ENCODE measurements at places on chromosomes 5 and 9.

- DNase-seq, result no peak
Observed at GRCh38 chr5:57292336-57292735, 118.5 kb downstream of the GPBP1 start.

- DNase-seq, result no peak
Observed at GRCh38 chr5:37918424-37918823, 78.6 kb upstream of the GDNF start.

- no peak for DNase-seq
Observed at GRCh38 chr9:105114318-105114717, 130.1 kb upstream of the SLC44A1 start.

- DNase-seq, result no peak
Observed at GRCh38 chr9:108182950-108183381, 672.8 kb downstream of the ACTL7B start.

GRCh38 chr5:94375801-94376200 lies 242.6 kb downstream of the KIAA0825 start:
- no peak for DNase-seq

DNA sequence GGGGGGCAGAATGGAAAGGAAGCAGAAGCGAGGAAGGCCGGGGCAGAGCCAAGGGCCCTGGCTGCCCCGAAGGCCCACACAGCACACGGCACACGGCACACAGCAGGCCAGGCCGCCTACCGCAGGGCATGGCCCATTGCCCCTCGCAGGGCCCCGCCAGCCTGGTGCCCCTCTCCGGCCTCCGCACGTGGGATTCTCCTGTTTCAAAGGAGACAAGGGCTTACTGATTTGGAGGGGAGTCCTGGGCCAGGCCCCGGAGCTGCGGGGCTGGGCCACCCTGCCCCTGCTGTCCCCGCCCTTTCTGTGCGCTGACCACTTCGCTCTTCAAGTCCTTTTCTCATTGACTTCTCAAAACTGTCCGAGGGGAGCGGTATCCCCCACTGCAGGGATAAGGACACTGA lies 7.7 kb upstream of the PHYKPL start:
- DNase-seq, result peak; percentile 78

DNA sequence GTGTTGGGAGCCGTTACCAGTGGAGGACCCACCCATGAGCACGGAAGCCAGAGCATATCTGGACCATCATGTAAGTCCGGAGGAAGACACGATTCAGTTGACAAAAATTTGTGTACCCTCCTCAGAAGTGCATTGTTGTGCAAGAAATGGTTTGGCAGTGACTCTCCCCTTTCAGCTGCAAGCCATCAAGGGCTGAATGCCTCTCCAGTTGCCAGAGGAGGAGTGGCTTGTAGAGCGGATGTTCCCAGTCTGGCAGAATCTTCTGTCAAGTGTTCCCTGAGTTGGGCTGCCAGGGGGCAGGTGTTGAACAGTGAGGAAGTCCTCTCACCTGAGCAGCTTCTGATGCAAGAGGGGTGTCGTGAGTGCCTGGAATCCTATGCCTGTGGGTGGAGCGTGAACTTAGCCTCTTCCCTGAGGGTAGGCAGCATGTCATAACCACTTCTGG lies 27.6 kb upstream of the CDKN2AIPNL start:
- no peak for DNase-seq

- no peak for DNase-seq
Observed at GRCh38 chr5:138661991-138662434, 86.8 kb upstream of the HSPA9 start.

- no peak for DNase-seq
Observed at GRCh38 chr5:66551945-66552344, 44.2 kb upstream of the MAST4 start.

GRCh38 chr9:136107953-136108647 lies 10.6 kb downstream of the TMEM250 start:
- no peak for DNase-seq

DNA sequence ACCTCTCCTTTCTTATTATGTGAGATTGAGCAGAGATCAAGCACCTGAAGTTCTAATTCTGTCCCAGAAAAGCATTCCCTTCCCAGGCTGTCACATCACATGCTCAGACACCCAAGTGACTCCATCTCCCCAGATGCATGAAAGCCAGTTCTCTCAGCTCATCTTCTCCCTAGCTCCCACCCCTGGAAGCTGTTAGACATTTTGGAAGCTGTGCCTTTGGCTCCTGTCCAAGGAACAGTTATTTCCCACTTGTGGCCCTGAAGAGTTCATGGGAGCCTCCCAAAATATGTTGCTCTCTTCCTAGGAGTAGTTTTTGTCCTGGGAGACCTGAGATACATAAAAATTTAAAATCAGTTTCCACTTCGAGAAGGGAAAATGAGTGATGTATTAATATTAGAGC lies 161.4 kb upstream of the GAS1 start:
- DNase-seq, result no peak

- DNase-seq, result no peak
Observed at GRCh38 chr5:111679611-111680010, 77.4 kb downstream of the NREP start.

DNA sequence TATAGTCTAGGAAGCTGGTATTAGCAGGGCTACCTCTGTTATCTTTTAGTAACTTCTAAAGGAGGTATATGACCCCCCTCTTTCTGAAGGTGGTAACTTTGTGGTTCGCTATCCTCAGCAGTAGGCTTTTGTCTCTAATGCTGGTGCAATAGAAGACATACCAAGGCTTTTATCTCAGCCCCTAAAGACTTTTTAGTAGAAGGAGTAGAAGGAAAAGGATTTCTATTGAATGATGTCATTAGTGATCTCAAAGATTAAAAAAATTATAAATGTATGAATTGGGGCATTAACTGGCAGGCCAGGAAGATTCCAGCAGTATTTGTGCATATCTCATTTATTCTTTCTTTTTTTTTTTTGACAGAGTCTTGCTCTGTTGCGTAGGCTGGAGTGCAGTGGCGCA lies 78.2 kb downstream of the RAI14 start:
- DNase-seq, result no peak

- no peak for DNase-seq
Observed at GRCh38 chr5:38768412-38769211, 77.2 kb upstream of the OSMR start.

DNA sequence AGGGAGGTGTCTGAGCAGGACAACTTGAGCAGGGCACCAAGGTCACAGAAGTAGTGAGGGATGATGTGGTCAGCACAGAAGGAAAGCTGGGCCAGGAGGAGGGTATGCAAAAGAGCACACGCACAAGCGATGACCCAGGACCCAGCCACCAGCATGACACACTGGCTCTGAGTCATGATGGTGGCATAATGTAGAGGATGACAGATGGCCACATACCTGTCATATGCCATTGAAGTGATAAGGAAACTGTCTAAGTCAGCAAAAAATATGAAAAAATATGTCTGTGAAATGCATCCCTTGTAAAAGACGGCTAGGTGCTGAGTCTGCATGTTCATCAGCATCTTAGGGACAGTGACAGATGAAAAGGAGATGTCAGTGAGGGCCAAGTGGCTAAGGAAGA lies 380 bp downstream of the OR1J1 start:
- no peak for DNase-seq

DNA sequence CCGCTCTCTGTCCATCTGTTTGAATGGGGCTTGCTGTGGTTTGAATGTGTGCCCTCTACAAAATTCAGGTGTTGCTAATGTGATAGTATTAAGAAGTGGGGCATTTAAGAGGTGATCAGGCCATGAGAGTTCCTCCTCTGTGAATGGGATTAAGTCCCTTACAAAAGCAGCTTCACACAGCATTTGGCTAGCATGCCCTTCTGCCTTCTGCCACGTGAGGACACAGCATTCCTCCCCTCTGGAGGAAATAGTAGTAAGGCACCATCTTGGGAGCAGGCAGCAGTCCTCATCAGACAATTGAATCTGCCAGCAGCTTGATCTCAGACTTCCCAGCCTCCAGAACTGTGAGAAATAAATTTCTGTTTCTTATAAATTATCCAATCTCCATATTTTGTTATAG lies 540.2 kb downstream of the CSNK1G3 start:
- no peak for DNase-seq

- DNase-seq, result no peak
Observed at GRCh38 chr5:143334903-143335302, 68.6 kb downstream of the NR3C1 start.

GRCh38 chr5:172282272-172283019 lies 1.1 kb downstream of the UBTD2 start:
- peak; percentile 64 for DNase-seq

- no peak for DNase-seq
Observed at GRCh38 chr5:143383988-143384387, 19.5 kb downstream of the NR3C1 start.

GRCh38 chr5:61931236-61931635 lies 374.8 kb upstream of the KIF2A start:
- DNase-seq, result no peak

DNA sequence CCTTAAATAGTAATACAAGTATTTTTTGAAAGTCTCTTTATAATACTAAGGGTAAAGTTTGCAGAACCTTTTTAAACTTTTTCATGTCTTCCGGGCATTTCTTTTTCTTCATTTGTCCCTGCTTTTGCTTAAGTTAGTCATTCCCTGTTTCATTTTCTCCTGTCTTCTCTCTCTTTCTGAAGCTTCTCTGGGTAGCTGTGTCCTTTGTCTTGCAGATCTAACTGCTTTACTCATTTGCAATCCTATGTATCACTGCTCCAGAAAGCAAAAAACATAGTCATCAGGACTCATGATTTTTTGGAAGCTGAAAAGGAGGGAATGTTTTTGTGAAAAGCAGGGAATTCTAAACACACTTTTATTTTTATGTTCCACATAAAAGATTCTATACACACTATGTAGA lies 301.7 kb downstream of the MRPS30 start:
- no peak for DNase-seq

GRCh38 chr5:43213951-43214350 lies 21.9 kb downstream of the NIM1K start:
- DNase-seq, result no peak

DNA sequence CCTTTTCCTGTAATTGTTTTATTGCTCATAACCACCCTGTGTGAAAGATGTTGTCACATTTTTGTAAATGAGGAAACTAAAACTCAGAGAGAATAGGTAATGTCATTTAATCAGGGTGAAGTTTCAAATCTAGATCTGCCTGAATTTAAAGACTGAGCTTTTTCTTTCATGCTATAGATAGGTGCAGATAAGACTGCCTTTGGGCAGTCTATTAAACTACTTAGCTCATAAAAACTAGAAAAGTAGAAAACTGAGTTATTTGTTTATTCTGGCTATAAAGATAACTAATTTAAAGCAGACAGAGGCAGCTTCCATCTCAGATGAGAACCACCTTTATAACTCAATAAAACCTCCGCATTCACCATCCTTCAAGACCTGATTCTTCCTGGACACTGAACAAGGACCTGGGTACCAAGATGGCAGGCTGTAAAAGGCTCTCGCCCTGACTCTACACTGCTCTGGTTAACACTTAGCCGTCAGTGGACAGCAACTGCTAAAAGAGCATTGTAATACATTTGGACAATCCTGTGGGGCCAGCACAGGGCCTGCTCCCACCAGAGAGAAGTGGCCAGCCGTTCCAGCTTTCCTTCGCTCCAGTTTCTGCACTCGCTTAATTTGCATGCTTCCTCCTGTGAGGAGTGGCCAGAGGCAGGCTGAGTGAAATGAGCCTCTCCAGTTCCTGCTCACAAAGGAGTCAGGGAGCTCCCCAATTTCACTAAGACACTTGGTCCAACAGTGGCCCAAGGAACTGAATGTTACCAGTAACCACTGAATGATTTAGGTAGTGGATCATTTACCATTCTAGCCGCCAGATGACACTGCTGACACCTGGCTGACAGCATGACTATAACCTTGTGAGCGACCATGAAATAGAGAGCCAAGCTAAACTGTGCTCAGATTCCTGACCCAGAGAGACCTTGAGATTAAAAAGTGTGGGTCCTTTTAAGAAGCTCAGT lies 566.4 kb downstream of the EFNA5 start:
- DNase-seq, result no peak

DNA sequence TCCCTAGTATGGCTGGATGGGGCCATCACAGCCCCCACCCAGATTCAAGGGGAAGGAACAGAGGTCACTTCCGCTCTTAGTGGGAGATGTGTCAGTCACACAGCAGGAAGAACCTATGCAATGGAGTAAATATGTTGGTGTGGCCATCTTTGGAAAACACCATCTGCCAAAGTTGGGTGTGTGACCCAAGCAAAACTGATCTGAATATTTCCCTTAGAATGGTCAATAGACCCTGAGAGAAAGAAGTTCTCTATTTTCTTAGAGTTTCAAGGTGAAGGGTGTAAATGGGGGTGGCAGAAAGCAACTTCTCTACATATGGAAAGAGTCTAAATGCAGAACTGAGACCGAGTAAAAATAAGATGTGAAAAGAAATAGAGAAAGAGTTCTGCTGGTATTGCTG lies 212.7 kb downstream of the ESM1 start:
- no peak for DNase-seq

- DNase-seq, result no peak
Observed at GRCh38 chr9:126491568-126491879, 122.2 kb upstream of the LMX1B start.

DNA sequence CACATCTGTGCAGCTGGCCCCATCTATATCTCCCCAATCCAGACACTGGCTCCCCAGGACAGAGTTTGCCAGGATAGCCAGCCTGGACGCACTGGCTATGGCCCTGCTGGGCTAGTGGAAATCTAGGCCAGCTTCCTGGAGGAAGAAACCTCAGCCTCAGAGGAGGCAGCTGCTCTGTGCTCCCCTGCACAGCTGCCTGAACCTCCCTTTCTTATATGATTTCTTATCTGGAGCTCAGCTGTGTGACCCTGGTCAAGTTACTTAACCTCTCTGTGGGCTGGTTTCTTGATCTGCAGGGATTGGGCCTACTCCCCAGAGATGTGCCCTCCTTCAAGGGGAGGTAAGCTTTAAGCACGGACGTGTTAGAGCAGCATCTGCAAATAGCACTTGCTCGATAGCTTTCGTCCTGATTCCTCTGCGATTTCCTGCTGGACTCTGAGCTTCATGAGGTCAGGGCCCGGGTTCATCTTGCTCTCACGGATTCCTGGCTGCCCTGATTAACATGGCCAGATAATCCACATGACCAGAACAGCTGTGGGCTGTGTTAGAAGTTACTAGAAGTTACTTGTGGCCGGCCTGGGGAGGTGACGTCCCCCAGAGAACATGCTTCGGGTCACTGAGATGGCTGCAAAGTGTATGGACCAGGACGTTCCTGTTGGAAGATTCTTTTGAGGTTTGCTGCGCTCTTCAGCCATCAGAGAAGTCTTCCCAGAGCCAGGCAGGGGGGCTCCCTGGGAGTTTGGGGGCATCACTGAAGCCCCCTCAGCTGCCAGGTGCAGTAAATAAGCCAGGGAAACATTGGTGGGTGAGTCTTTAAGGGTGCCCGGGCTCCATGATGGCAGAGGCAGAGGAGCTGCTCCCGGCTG lies 14.5 kb downstream of the C9orf50 start:
- no peak for DNase-seq

GRCh38 chr9:21415493-21416267 lies 6.8 kb downstream of the IFNA8 start:
- DNase-seq, result no peak

DNA sequence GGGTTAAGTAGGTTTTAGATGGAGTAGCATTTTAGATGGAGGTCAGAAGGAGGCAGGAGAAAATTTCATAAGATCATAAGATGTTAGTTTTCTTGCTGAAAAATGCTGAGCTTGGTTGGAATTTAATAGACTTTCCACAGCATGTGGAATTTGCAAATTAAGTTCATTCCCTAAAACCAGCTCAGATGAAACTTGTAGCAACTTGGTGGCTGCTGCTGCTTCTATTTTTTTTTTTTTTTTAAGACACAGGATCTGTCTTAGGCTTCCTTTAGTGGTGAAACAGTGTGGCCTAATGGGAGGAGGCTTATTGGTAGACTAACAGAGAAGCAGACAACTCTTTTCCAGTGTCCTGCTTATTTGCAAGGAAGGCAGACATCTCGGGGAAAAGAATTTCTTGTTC lies 154.5 kb downstream of the AOPEP start:
- no peak for DNase-seq

- no peak for DNase-seq
Observed at GRCh38 chr9:126805554-126806262, 868 bp downstream of the ZBTB43 start.
